RWPE2 (cell line): ENCODE measurements at places on chromosomes 7 and 10.

- no peak for DNase-seq
Observed at GRCh38 chr10:128627811-128628210, 501.6 kb upstream of the MKI67 start.

DNA sequence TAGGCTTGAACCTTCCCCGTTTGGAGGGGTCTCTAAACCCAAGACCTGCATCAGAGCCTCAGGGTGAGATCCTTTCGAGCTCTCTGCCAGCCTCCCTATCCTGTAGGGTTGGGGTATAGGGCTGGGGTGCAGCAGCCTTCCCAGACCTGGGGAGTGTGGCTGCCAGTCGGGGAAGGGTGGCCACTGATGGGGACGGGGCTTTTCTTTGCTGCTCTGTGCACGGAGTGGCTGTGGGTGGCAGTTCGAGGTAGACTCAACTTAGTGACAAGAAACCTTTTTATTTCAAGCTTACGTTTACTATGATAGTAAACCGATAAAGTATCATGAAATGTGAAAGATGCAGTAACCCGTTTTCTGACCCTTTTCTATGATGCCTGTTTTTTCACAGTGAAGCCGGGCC is 13.0 kb downstream of the ZNF316 start:
- DNase-seq, result peak; percentile 23

GRCh38 chr10:128147064-128147463 is 20.8 kb upstream of the MKI67 start:
- no peak for DNase-seq

DNA sequence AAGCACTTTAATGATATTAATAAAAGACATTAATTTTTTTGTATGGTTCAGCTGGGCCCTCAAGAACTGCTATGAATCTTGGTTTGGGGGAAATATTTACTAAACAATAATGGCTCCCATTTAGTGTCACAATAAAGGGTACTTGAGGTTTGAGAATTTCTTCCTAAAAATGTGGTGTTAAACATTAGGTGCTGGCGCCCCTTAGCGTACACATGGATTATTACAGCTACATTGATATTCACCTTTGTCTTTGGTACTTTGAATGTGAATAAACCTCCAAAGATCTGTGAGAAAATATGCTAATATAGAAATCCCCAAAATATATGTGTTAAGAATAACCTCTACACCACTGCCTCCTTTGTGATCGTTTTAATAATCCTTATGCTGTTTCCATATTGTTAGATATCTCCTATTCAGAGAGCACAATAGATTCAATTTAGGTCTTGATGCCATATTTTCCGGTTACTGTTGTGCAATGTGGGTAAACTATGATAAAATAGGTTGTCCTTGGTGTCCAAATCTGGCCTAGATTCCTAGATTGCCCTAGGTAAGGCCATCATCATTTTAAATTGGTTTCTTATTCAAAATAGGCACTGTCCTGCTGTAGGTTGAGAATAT is 161.8 kb upstream of the CACNA2D1 start:
- DNase-seq, result no peak

DNA sequence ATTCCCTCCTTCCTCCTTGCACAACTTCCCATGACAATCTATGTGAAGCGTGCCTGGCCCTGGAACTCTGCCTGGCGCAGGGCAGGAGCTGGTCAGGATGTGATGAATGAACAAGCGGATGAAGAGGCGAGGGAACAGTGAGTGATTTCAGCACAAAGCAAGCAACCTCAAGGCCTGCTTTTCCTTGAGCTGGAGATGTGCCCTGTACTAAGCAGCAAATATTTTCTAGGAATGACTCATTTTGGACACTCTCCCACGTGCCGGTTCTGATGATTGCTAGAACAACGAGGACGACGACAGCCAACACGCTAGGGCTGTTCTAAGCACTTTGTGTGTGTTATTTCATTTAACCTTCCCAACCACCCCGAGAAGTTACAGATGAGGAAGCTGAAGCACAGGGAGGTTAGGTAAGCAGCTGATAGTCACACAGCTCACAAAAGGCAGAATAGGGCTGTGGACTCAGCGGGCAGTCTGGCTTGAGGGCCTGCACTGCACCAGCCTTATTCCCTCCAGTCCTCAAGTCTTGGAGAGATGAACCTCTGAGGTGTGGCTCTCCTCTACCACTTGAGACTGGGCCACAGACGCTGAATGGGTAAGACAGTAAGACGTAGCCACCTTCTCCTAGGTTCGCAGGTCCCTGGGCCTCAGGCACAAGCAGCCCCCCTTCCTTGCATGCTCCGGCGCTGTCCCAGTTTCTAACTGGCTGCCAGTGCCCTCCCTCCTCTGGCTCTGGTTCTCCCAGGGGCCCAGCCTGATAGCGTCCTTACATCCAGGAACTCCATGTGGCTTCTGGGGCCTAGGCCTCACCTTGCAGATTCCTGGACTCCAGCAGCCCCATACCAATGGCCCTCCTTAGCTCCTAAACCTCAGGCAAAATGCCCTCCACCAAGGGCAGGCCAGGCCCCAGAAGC is 59.0 kb downstream of the YKT6 start:
- DNase-seq, result no peak

DNA sequence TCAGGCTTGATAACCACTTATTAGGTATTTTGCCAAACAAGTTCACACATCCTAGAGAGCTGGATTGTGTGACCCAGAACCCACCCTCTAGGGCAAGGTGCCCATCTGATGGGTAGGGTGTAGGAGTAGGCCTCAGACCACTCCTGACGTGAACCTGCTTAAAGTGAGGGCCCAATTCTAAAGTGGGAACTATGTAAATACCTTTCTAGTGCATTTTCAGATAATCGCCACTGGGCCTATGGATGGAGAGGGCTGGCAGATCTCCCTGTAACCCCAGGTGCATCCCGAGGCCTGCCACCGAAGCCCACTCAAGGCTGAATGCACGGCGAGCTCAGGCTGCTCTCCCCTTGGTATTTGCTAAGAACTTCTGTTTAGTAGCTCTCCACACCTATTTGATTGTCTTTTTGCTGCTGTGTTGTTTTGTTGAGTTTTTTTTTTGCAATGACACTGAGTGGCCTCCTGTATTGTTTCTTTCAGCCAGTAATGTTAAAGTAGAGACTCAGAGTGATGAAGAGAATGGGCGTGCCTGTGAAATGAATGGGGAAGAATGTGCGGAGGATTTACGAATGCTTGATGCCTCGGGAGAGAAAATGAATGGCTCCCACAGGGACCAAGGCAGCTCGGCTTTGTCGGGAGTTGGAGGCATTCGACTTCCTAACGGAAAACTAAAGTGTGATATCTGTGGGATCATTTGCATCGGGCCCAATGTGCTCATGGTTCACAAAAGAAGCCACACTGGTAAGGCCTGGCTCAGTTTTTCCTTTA is 71.7 kb downstream of the IKZF1 start:
- DNase-seq, result no peak

DNA sequence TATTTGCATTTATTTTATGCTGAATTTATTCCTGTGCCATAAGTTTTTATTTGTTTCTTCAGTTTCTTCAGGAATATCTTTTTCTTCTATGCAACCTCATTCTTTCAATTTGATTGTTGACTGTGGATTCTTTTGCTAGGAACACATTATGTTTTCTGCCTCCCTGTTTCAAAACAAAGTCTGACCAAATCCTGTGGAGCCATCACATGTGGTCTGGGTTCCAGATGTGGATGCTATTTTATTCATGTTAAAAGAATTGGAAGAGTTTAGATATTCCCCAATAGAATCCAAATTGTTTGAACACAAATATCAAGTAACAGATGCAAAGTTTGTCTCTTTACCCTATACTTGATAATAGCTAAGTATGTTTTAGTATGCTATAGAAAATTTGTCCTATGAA is 56.8 kb upstream of the LRRC17 start:
- DNase-seq, result no peak

- DNase-seq, result no peak
Observed at GRCh38 chr7:149759093-149759860, 14.1 kb downstream of the ZNF467 start.

GRCh38 chr7:41104631-41105030 is 598.3 kb downstream of the INHBA start:
- DNase-seq, result no peak

DNA sequence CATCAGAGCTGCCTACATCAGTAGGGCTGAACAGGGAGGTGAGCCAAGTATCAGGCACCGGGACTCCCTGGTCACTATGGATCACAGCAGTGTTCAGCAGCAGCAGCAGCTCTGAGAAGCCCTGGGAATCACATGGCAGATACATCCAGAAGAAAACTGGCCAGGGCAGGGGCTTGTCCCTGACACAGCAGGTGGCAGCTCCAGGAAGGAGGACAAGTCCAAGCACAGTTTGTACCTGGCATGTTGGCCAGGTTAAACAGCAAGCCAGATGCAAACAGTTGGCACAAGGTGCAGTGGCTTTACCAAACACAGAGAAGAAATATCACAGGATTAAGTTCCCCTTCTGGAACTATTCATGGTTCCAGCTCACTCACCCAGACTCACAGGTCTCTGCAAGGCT is 139.4 kb downstream of the KCNMA1 start:
- DNase-seq, result no peak

DNA sequence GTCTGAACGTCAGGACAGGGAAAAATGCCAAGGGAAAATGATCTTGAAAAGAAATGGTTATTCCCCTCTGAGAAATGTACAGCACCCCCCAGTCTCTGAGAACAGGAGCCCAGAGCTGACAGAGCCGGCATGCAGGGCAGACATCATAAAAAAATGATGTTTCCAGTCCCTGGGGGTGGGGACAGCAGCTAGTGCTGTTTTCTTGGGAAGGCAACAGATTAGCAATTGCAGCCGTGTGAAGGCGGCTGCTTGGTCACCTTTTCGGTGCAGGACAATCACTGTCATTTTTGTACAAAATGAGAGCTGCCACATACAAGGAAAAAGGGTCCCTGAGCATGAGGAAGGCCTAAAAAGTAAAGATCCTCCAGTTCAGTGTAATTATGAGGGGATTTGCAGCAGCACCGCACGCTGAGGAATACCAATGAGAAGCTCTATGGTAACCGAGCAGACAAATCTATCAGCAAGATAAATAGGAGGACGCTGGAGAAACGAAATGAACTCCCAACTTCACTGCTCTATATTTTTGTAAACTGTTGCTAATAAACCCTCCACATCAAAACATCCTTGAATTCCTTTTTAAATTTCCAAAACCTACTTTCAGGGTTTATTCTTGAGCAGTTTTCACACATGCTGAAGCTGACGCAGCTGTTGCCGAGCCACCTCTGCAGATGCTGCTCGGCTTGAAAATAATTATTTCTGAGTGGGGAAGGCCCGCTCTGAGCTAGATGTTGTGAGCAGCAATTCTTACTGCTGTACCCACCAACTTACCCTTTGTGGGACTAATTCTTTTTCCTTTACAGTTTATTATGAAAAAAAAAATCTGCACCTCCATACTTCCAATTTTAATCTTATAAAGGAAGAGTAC is 98.2 kb upstream of the NEBL start:
- DNase-seq, result no peak

- no peak for DNase-seq
Observed at GRCh38 chr7:78225534-78225933, 427.0 kb downstream of the PHTF2 start.

DNA sequence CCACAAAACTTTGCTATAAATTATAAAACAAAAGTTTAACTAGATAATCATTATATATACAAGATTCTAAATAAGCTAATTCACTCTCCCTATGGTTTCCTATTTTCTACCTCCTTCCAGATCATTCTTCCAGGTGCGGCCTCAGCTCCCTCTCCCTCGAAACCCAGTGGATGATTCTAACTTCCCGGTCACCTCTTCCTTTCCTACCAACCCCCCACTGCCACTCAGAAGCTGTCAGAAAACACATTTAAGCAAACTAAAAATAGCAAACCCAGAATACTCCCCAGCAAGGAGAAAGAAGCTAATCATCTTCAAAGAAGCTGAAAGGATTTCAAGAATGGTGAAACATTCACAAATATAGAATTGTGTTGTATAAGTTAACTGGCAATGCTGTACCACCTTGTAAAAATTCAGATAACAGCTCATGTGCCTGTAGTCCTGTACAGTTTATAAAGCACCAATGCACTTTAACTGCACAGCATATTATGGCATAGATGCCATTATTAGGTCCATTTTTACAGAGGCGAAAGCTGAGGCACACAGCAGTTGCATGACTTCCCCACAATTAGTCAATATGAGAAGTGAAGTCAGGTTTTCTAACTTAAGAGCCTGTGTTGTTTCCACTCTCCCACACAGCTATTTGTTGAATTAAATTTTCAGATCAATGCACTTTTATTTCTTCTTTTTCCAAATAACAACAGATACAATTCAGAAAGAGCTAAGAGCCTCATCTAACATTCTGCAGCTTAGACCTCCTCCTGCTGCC is 13.7 kb upstream of the DNTT start:
- DNase-seq, result no peak

DNA sequence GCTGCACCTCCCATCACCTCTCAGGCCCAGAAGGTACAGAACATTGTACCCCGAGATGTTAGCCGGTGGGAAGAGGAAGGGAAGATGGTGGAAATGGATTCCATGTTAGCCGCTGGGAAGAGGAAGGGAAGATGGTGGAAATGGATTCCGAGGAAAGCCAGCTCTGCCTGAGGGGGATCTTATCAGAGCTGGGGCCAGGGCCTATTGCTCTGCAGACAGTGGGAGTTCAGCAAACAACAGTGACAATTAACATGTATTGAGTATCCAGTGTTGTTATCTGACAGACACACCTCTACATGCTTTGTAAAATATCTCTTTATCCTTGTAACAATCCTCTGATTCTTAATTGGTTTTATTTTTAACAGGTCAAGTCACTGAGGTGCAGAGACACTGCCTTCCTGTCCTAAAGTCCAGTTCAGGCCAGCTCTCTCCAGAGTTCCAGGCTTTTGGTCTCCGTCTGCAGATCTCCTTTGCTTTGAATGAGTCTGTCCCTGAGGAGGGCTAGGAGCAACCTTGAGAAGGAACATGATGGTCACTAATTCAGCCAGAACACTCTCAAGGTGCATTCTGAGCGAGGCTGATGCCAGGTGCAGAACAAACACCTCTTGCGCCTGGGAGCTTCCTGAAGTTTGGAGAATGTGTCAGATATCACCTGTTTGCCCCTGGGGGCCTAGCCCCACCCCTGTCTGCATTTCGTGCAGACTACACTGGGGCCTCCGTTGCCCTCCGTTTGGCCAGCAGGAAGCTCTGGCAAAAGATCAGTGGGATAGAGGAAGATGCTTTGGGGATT is 82.4 kb upstream of the PODXL start:
- DNase-seq, result no peak

DNA sequence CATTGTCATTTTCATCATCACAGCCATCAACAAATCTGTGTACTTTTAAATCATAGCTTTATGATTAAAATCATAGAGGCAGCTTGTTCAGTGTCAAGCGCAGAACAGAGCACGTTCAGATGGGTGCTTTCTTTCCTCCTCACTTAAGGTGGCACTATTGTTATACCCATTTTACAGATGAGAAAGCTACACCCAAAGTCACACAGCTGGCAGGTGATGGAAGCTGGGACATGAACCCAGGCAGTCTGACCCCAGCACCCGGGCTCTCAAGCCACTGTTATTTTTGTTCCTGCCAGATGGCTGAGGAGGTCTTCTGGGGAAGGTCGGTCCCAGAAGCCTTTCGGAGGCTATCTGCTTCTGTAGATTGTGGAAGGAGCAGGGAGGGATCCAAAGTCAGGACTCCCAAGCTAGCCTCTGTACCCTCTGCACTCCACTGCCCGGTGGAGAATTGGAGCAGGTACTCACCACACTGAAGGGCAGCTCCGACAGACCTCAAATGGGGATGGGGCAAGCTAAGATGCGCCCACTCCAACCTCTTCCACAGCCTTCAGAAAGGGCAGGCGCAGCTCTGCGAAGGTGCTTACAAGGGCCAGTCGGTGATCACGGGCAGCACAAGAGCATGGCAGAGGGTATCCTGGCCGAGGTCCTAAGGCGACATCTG is 610 bp downstream of the AVPI1 start:
- no peak for DNase-seq
